Activated CD8-positive, alpha-beta memory T cell treated with anti-CD3 and anti-CD28 coated beads for 1 hour (primary cell): ENCODE measurements at places on chromosomes 1 and 21.

GRCh38 chr1:152479792-152480595, 30.6 kb upstream of the LCE5A start:
- peak; percentile 33 for DNase-seq

- no peak for DNase-seq
These were observed 71.0 kb downstream of the COLGALT2 start for GRCh38 chr1:183966487-183966886.

- DNase-seq = no peak
These were observed 763 bp downstream of the AUNIP start for GRCh38 chr1:25858494-25858893.

DNA sequence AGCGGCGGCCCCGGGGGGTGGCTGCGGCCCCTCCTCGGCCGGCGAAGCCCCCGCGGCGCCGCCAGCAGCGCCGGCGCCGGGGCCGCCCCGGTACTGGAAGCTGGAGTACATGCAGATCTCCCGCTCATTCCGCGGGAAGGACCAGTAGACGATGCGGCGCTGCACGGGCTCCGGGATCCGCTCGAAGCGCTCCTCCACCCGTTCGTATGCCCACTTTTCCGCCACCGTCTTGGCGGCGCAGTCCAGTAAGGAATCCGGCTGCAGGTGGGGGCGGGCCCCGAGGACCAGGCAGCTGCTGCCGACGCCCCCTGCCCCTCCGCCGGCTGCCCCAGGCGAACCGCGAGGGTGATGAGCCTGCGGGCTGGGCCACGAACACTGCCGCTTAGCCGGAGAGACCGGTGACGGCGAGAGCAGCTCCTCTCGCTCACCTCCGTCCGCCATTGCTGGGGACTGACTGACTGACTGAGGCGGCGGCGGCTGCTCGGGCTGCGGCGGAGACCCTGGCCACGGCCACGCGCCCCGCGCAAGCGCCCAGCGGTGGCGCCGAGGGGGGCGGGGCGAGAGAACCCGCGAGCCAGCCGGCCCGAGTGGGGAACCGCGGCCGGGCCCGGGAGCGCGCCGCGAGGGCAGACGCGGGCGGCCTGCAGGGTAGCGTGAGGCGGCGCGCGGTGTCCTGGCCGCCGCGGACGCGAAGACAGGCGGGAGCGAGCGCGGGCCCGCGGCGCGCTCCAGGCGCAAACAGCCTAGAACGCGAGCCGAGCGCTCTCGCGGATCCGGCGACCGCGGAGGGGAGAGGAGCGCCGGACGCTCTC, at the start of gene ZSWIM5:
TSS of gene ZSWIM5 (minus strand) at position 696 of the 812 bp plus-strand sequence. CDS start at position 441, 255 bp downstream.
- DNase-seq = peak; percentile 9

DNA sequence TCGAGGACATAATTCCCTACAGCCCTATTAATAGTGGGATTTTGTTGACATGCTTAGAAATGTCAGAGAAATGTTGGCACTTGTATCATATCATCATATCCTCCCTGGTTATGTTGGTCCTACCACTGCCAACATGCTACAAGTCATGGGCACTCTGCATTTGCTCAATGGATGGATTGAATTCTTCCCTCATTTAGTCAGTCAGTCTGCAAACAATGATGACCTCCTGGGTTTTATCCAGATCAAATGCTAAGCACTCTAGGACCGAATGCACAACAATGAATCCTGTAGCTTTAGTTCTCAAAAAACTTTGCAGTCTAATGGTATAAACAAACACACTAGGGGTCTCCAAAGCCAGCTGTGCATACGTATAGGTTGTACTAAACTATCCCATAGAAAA, 357.2 kb upstream of the DPYD start:
- DNase-seq = no peak

GRCh38 chr1:31248276-31248675, 8.6 kb upstream of the NKAIN1 start:
- DNase-seq = no peak

GRCh38 chr1:93629101-93630059, 52.3 kb downstream of the BCAR3 start:
- DNase-seq = no peak

DNA sequence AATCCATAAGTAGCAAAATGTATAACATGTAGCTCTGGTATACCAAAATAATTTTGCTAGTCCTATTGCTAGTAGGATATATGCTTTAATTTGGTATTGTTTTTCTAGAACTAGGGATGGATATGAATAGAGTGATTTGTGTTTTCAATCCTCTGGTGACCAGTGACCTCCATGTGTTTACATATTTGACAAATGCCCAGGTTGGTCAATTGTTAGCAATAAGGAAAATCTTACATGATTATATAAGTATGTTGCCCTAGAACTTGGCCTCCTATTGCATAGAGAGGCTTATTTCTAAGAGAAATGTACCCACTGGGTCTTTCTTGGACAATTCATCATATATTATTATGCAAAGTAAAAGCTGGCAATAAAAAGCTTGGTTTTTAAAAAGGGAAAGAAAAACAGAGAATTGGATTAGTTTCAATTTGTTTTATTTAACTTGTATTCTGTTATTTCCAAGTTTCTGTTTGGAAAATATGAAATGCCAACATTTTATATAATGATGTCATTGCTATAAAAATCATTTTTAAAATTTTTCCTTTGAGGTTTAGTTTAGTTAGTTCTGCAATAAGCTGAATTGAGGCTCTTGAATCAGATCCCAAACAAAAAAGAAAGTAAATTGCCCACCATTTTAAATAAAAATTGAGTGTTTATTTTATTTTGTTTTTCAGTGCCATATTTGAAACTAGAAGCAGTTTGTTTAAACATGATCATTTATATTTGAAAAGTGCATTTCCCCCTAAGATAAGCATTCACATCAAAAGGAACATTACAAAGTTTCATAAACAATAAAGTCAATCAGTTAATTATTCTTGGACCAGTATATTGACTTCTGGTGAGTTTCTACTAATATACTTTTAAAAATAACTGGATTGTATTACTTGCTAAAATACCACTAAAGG, 210.9 kb downstream of the ZC3H11B start:
- no peak for DNase-seq

DNA sequence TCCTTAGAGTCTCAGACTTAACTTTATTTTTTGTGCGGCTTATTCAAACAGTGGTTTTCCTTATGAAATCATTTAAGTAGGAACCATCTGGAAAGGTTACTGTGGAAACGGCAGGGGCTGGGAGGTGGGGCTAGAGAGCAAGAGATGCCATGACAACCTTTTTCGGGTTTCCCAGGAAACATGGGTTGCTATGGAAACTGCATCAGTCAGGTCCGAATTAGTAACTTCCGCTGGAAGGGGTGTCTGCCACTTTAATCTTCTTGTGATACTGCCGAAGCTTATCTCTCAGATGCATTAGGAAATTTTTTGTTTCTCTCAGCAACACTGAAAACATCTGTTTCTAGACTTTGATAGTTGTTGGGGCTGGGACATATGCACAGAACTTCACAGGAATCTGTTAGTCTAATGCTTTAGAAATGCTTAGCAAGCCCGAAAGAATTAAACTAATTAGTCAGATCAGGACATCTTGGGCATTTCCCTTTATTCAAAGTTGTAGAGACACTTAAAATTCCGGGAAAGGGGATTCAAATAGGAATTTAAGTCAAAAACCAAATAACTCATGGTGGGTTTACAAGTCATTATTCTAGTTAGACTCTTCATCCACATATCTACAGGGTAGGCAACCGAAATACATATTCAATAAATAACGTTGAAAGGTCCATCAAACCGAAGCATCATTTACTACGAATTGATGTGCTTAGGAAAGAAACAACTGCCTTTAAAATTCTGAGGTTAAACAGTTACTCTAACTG, 2.6 kb downstream of the KCNA3 start:
- DNase-seq = peak; percentile 64

DNA sequence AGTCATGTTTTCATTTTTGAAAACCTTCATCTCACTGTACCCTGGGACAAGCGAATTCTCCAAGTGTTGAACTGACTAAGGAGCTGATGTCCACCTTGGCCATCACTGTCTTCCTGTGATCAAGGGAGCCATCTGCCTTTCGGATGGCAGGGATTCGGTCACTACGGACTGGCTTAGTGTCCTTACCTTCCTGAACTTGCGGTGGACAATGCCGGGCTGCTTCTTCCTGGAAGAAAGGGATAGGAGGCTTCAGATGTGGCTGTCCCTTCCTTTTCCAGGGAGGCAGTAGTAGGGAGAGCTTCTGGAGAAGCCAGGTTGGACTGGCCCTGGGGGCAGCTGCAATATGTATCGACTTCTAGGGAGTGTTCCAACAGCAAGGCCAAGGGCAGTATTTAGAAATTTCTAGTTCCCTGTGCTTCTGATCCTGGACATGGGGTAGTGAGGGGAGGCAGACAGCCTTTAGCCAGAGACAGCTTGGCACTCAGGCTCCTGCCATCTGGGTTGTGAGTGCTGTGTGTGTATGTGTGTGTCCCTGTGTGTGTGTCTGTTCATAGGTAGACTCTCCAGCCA, 114.6 kb downstream of the IER5 start:
- DNase-seq = no peak

GRCh38 chr21:35428489-35428888, 379.4 kb upstream of the RUNX1 start:
- DNase-seq = no peak

GRCh38 chr1:245895455-245895959, 611.6 kb downstream of the SMYD3 start:
- DNase-seq = no peak

DNA sequence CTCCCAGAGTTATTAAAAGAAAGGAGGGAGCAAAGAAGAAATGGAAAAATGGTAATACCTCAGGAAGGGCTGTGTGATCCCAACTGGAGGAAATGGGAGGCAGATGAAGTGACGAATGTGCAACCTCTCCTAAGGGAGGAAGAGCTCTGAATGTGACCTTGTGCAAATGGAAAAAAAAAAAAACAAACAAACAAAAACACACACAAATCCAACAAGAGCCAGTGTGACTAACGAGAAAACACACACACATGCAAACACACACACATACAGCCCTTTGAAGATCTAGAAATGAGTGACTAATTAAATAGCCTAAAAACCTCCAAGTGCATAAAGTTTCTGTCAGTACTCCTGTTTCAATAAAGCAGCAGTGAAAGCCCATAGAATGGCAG, 49.0 kb downstream of the CCN1 start:
- no peak for DNase-seq

DNA sequence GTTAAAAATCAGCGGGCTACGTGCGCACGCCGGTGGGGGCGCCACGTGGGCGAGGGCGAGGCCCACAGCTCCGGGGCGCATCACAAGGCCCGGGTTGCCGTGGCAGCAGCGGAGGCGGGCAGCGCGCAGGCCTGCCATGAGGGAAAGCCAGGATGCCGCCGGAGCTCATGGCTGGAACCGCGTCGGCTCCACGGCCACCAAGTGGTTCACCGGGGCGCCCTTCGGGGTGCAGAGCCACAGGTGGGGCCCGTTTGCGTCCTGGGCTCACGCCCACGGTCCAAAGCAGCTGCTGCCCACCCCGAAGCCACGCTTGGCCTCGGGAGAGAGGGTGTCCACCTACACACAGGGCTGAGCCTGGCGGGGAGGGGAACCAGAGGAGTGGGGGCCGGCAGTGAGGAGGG, 4.9 kb upstream of the TTC22 start:
- no peak for DNase-seq

- no peak for DNase-seq
These were observed 246.5 kb downstream of the TOMM20 start for GRCh38 chr1:234881893-234882771.

DNA sequence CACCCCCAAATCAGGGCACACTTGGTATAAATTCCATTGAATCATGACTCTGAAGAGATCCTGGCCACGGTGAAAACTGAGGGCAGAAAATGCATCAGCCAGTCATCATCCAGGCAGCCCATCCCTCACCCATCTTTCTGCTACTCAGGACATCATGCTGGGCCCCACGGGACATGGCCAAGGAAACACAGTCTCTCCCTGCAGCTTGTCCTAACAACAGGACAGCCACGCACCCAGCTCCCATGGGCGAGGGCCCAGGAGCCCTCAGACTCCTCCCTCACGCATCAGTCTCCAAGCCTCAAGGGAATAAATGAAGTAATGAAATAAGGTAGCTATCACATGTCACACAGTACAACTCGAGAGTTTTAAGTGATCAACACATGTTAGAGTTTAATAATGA, 37.8 kb downstream of the ELK4 start:
- no peak for DNase-seq

- no peak for DNase-seq
These were observed 30.9 kb downstream of the MAPKAPK2 start for GRCh38 chr1:206715552-206716158.

GRCh38 chr1:76725864-76726619, 141.2 kb upstream of the ST6GALNAC5 start:
- no peak for DNase-seq

DNA sequence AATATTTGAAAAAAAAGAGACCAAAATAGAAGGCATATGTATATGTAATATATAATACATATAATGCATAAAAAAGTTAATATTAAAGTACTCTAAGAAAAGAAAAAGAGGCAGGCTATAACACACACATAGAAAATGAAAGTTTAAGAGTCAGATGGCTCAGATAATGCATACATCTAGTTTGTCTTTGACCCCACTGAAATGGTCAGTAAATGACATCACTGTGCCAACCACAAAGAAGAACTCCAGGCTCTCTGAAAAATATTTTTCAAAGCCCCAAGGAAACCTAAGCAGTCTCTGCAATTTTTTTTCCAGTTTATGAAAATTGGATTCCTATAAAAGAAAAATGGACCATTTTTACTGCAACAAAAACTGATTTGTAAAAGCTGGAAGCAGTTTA, 55.4 kb upstream of the SCYL3 start:
- DNase-seq = no peak

- DNase-seq = no peak
These were observed 926.8 kb downstream of the PLA2G4A start for GRCh38 chr1:187755536-187755935.

DNA sequence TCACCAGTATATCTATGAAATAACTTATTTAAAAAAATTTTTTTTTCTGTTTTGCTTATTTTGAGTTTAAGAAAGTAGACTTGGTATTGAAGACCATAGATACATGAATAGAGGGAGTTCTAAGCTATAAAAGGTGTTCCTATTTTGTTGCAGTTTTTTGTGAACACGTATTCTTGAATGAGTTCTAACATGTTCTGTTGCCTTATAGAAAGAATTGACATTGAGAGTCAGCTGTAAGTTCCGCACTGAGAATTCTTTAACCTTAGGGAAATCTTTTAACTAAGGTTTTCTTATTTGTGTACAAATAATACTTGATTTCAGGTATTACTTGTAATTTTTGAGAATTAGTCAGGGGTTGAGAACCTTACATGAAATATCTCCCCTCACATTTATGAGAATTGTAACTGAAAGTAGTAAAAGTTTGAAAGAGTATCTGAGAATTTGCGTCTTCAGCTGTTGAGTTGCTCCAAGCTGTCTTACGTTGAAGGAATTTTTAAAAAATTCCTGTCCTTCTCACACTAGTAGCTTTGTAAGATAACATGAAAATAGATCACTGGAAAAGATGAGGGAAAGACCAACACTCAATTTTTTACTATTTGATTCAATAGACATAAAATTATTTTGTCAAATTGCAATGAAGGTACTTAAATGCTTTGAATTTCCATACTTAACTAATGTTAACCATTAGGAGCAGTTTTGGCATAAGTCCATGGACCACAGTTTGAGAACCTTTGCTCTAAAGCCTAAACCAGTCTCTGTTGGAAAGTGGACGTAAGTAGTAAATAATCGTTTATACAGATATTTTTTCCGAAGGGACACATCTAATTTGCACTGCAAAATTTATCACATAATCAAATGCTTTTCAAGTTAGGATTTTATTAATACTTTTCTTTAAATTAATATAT, 3.8 kb downstream of the DR1 start:
- no peak for DNase-seq
